Stimulated activated naive B cell treated with anti-CD40 and anti-IgM and Interleukin-4, amounts not matched to agents 10 μg/mL and 1 μg/mL and 100 μg/mL, for 72 hours (primary cell): ENCODE measurements at places on chromosomes 1 and 21.

DNA sequence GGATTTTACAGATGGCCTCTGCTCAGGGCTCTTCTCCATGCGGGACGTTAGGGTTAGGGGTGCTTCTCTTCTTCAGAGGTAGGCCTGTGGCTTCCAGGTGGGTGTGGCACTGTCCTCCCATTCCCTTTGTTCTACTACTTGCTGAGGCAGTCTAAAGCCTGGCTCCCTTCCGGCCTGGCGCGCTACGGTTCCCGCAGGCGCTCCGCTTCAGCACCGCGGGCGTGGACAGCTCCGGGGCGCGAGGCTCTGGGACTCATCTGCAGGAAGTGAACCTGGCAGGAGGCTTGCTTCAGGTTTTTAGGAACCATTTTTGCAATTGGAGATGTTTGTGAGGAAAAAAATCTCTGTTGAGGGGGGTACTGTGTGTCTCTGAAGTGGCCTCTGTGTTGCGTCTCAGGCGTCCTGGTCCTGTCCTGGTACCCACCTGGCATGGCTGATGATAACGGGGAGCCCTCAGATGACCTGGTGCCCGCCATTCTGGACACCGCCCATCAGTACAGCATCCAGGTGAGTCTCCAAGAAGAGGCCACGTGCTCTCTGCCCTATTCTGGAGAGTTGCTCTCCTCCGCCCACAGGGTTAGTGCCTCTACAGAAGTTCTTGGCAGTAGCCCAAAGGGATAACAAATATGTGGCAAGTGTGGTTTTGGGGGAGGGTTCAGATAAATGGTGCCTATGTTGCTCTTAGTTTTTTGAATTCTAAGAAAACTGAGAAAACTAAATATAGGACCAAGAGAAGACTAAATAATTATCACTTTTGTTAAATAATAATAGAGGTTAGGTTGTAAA is 1.9 kb downstream of the MANEAL start:
- peak; percentile 15 for DNase-seq

DNA sequence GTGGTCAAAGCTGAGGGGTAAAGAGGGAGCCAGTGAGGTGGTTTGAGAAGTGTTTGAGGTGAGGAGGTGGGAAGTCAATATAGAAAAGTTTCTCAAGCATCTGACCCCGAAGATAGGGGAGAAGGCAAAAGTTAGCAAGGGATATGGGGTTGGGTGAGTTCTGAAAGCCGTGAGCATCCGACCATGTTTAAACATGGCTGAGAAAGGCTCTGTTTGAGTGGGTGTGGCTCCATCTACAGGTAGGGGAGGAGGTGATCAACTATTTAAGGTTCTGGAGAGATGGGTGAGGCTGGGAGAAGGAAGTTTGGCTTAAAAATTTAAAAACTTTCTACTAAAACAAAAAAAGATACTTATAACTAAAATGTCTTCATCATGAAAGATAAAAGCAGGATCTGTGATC is 273.8 kb downstream of the KCNJ6 start:
- DNase-seq = no peak

DNA sequence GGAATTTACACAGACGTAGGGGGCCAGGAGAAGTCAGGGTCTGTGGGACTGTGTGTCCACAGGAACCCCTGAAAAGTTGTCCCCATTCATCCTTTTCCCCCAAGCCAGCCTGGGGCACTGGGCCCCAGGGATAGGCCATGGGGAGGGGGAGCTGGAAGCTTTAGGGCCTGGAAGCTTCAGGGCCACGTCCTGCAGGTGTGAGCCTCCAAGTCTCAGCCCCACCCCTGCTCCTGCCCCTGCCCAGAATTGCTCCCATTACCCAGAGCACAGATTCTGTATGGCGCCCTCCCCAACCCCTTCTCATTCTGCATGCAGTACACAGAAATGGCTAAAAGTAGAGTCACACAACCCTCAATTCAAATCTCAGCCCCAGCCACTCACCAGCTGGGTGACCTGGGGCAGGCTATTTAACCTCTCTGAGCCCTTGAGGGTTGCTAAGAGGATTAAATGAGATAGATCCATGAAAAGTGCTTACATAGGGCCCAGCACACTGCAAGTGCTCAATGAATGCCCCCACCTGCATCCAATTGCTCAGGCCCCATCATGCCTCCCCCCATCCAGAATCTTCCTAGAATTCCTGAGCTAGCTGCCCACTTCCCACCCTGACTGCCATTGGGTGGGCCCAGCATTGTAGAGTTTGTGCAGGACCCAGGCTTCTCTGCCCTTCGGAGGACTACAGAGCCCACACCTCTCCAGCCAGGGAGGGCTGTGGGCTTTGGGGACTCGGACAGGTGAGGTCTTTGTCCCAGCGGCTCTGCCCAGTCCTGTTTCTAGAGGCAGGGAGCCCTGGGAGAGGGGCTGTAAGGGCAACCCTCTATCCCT is 6.5 kb downstream of the RAP1GAP start:
- DNase-seq = no peak

DNA sequence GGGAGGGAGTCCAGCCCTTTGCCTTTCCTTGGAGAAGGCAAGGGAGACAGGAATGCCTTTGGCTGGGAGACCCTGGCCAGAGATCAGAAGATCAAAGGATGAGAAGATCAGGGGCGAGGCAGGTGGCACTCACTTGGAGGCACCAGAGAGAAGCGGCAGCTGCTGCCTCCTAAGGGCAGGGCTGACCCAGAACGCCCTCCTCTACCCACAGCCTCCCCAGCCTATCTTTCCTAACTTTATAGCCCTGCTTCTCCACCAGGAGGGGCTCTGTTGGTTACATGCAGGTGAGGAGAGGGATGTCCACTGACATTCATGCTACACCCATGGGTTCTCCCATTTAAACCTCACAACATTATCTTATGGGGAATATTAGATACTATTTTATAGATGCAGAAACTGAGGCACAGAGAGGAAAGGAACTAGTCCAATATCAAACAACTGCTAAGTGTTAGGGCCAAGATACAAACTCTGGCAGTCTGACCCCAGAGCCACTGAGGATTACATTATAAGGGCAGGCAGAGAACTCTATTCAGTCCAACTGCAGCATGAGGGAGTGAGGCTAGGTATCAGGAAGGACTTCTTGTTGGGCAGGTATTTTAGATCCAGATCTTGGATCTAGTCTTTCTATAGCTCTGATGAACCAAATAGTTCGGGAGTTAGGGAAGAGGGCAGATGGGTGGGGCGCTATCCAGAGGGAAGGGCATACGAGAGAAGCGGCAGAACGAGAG is 19.9 kb downstream of the LGR6 start:
- DNase-seq = no peak

DNA sequence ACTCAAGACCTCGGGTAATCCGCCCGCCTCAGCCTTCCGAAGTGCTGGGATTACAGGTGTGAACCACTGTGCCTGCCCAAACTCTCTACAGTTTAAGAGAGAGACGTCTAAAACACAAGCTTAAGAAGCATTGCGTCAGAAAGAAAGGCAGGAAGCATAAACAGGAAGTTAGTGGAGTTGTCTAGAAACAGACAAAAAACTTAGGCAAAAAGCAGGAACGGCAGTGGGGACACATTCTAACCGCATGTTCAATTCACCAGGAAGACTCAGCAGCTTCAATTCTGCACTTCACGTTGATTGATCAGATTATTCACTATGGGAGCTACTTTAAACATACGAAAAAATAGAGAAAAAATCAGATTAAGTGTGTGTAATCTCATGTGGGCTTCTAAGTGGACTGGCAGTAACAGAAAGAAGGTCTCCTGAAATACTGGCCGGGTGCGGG is 7.4 kb downstream of the CFAP74 start:
- no peak for DNase-seq

DNA sequence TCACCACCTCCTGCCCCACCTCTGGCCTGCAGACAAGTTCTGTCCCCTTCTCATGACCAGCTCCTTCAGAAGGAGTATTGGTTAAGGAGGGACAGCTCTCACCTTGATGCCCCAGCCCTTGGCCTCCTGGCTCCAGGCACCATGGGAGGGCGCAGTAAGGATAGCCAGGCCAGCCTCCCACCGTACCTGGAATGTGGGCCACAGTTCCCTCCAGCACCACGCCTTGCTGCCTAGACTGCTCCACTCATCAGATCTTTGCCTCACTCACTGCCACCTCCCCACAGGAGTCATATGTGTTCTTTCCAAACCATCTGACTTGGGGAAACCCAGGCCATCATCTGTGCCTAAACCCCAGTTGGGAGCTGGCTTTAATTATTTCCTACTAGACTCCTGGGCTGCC is 97.0 kb downstream of the CCDC185 start:
- no peak for DNase-seq

GRCh38 chr1:17065666-17066065 is 11.8 kb upstream of the SDHB start:
- no peak for DNase-seq

DNA sequence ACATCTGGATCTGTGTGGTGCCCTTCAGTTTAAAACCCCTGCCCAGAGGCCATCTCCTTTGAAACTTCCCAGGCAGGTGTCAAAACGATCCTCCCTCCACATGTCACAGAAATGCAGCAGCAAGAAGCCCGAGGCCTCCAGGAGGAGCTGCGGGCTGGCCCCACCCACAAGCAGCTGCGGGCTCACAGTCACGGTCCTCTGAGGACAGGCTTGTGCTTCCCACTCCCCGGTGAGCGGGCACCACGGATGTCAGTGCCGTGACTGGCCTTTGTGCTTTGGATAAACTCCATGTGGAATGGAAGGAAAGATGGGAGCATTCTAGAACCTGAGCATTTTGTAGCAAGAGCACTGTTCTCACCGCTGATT is 65.8 kb downstream of the SIK1 start:
- DNase-seq = no peak

GRCh38 chr1:119884711-119885110 is 11.6 kb downstream of the ADAM30 start:
- no peak for DNase-seq

DNA sequence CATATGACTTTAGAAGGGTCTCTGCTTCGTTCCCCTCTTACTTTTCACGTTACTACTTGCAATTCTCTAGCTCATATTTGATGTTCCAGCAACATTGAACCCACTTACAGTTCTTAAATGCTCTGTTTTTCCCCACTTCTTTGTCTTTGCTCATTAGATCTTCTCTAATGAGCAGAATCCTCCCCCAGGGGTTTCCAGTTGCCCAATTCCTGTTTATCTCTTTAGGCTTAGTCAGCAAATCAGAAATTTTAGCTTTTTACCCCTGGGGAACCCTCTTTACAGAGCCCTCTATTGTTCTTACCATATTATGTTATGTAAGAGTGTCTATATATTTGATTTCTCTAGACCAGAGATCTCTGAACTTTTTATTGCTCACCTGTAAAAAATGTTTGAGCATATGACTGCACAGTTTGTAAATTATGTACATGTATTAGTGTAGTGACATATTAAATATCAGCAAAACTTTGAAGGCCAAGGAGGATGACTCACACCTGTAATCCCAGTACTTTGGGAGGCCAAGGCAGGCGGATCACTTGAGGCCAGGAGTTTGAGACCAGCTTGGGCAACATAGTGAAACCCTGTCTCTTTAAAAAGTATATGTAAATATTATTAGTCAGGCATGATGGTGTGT is 71.4 kb downstream of the FNBP1L start:
- DNase-seq = no peak

GRCh38 chr1:163263818-163264655 is 57.7 kb upstream of the NUF2 start:
- DNase-seq = no peak

DNA sequence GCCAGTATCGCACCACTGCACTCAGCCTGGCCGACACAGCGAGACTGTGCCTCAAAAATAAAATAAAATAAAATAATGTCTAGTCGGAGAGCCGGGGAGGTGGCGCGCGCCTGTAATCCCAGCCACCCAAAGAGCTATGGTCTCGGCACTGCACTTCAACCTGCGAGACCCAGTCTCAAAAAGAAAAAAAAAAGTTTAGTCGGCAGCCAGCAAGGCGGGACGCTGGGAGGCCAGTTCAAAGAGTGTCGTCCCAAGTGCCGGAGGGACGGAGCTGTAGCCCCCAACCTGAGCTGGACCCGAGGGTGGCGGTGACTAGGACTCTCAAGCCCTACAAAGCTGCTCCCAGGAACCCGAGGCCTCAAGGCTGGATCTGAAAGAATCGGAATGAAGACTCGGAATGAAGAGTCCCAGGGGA is 632 bp upstream of the FALEC start:
- no peak for DNase-seq

- DNase-seq = no peak
Measured at GRCh38 chr1:3334366-3334765, 120.1 kb upstream of the ARHGEF16 start.

DNA sequence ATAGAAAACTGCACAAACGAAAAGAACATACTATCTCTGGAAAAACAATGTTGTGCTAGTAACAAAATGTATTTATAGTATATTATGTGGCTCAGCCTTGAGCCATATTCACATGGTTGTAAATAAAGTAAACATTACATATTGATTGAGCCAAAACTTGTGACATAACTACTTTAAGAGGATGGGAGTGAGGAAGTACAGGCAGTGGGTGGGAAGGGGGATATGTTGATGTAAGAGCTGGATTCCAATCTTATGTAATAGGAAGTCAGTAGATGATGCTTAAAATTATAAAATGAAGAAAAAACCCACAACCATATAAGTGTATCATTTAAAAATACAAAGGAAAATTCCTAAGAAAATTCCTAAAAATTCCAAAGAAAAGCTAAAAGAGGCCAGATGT is 42.7 kb downstream of the RHOU start:
- no peak for DNase-seq

GRCh38 chr1:209086486-209087192 is 496.9 kb upstream of the CAMK1G start:
- no peak for DNase-seq

DNA sequence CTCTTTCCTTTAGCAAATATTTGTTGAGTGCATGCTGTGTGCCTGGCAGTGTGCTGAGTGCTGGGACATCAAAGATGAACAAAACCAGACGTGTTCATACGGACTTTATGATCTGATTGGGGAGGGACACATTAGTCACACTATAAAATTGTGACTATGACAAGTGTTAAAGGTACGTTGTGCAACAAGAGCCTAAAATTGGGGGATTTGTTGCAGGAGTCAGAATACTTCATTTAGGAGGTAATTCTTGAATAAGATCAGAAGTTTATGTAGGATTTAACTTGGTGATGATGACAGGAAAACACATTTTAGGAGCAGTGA is 29.6 kb downstream of the B3GALT2 start:
- DNase-seq = no peak

DNA sequence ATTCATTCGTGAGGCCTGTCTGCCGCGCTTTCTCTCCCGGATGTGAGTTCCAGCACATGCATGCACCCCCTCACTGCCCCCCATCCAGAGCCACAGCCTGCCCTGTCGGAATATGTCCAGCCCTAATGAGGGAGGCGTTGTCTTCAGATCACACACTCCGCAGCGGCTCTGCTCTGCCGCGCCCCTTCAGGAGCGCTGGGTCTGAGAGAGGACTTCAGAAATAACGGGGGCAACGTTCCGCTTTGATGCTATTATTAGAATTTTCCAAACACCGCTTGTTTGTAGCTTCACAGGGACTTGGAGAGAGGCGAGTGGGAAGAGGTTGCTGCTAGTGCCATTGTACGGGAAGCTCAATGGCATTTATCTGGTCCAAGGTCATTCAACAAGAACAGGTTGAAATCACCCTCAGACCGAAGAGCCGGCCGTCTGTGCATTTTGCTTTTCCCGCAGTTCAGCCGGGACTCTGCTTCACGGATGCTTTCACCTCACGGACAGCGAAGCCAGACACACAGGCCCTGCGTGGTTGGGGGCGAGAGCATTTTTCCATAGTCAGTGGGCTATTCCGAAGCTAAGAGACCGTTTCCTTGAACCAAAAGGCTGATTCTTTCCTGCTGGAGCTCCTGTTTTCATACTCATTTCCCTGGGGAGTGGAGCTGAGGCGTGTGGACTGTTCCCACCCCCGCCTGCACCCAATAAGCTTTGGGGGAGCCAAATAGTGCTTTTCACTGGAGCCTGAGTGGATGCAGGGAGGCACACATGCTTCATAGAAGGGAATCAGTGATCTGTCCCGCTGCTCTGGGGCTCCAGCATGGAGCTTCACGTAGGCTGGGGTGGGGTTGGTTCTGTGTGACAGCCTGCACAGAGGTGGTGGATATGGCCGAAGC is 69.7 kb downstream of the GALNT2 start:
- DNase-seq = no peak
